ENCODE measurements at places on chromosomes 2 and 18. TPM values are rescaled to one million over a fixed set of nuclear protein-coding genes. Genes with fewer than 3 reads are reported as not detected.

GRCh38 chr2:230137902-230138539 is 69.3 kb upstream of the SLC16A14 start:
- no peaks in the 10 kb centered on the region for H3K27me3 ChIP-seq
- no peaks in the 10 kb centered on the region for H3K4me1 ChIP-seq
- H3K4me3 ChIP-seq = no peak overlapping the region
- DNase-seq = peak; percentile 50
- H3K27ac ChIP-seq = no peak overlapping the region
- H3K36me3 ChIP-seq = no peaks in the 10 kb centered on the region

GRCh38 chr2:6845312-6845711 is 20.4 kb downstream of the CMPK2 start:
- no peak overlapping the region for H3K4me3 ChIP-seq
- H3K4me1 ChIP-seq = no peaks in the 10 kb centered on the region
- DNase-seq = no peak
- peaks cover 39% of the 10 kb centered on the region for H3K36me3 ChIP-seq
- no peaks in the 10 kb centered on the region for H3K27me3 ChIP-seq

DNA sequence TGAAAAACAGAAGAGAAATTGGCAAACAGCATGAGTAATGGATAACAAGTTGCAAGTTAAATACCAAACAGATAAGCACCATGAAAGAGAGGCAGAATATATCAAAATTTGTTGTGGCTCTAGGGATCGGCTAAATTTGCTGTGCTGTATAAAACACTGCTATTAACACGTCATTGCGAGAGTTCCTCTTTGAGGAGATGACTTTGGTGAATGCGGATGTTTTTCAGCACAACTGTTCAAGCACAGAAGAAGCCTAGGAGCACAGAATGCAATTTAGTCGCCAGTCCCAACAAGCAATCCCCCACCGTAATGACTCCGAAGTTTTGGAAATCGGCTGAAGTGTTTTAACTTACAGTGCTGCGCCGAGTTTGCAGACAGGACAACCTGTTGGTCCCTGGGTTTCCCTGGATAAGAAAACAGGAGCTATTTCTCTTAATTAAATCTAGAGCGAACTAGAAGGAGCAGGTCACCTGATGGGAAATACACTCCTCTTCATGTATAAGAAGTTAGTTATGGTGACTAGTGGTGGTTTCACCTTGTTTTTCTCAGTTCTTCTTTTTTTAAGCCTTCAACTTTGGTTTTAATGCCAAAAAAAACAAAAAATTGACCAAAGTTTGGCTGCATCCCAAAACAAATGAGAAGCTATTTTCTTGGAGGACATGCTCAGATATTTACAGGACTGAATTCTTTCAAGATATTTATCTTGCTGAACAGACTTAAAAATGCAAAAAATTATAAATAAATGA is 454.1 kb upstream of the SALL3 start:
- DNase-seq = no peak
- H3K27ac ChIP-seq = no peak overlapping the region
- no peak overlapping the region for H3K4me3 ChIP-seq
- H3K4me1 ChIP-seq = peaks cover 3% of the 10 kb centered on the region
- no peaks in the 10 kb centered on the region for H3K27me3 ChIP-seq
- no peaks in the 10 kb centered on the region for H3K36me3 ChIP-seq

- DNase-seq = no peak
- no peaks in the 10 kb centered on the region for H3K36me3 ChIP-seq
- H3K27ac ChIP-seq = no peak overlapping the region
Measured at GRCh38 chr18:33849731-33850130, 271.7 kb downstream of the ASXL3 start.

DNA sequence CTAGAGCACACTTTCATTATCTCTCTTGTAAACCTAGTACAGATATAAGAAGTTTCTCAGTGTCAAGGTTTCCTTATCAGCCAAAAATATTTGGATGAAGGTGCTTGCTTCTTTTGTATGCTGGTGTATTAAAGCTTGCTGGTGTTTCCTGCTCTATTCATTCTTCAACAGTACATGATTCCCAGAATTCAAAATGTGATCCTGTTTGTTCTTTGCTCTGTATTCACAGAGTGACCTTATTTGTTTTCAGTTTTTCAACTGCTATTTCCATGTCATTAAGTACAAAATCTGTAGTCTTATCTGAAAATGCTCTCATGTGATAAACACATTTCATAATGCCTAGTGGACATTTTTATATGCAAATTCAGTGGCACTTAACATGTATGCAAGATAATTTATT is 1185.8 kb downstream of the SUCLG1 start:
- H3K36me3 ChIP-seq = no peaks in the 10 kb centered on the region
- H3K4me3 ChIP-seq = no peak overlapping the region
- no peak for DNase-seq
- no peaks in the 10 kb centered on the region for H3K27me3 ChIP-seq

- peak; percentile 84 for DNase-seq
- no peaks in the 10 kb centered on the region for H3K36me3 ChIP-seq
Measured at GRCh38 chr18:10230072-10230471, 224.4 kb upstream of the APCDD1 start.

GRCh38 chr2:171487803-171488259 is 34.4 kb upstream of the CYBRD1 start:
- H3K27me3 ChIP-seq = no peaks in the 10 kb centered on the region
- H3K36me3 ChIP-seq = no peaks in the 10 kb centered on the region
- H3K4me1 ChIP-seq = no peaks in the 10 kb centered on the region

DNA sequence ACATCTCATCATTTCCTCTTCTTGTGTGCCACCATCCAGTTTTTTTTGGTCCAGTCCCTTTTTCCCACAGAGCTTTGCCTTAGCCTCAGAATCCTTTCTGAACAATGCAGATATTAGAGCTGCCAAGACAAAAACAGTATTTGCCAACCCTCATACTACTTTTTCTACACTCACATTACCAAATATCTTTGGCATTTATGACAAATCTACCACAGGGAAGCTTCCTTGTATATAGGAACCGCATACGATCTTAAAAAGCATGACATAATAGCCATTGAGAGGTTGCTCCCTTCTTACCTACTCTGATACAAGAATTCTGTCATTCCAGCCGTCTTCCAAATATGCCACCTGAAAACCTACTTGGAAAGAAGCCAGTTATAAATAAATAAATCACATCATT is 9.4 kb downstream of the ZNF24 start:
- no peaks in the 10 kb centered on the region for H3K27me3 ChIP-seq
- peaks cover 59% of the 10 kb centered on the region for H3K36me3 ChIP-seq
- no peak overlapping the region for H3K4me3 ChIP-seq

- no peaks in the 10 kb centered on the region for H3K27me3 ChIP-seq
- H3K36me3 ChIP-seq = no peaks in the 10 kb centered on the region
- H3K4me1 ChIP-seq = peaks cover 28% of the 10 kb centered on the region
- no peak overlapping the region for H3K4me3 ChIP-seq
Measured at GRCh38 chr2:207469943-207470729, 59.6 kb upstream of the CREB1 start.

DNA sequence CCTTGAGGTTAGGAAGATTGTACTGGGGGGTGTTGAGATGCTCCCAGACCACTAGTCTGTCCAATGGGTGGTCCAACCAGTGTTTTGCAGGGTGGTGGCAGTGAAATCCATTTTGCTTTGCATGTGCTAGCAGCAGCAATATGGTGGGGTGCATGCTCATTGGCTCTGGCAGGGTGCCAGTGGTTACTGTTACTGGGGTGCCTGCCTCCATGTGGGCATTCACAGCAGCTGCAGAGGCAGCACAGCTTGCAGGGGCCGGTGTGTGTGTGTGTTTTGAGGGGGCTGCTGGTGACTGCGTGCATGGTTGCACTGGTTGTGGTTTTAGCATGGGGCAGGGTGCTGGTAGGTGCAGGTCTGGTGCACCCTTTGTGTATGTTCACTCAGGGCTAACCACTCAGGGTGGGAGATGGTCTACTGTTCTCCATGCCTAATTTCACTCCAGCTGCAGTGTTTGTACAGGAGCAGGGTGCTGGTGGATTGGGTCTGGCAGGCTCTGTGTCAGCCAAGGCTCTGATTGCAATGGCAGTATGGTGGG is 265.4 kb downstream of the NUP35 start:
- no peaks in the 10 kb centered on the region for H3K4me1 ChIP-seq
- H3K27ac ChIP-seq = no peak overlapping the region
- H3K36me3 ChIP-seq = no peaks in the 10 kb centered on the region
- no peak overlapping the region for H3K4me3 ChIP-seq
- H3K27me3 ChIP-seq = no peaks in the 10 kb centered on the region

DNA sequence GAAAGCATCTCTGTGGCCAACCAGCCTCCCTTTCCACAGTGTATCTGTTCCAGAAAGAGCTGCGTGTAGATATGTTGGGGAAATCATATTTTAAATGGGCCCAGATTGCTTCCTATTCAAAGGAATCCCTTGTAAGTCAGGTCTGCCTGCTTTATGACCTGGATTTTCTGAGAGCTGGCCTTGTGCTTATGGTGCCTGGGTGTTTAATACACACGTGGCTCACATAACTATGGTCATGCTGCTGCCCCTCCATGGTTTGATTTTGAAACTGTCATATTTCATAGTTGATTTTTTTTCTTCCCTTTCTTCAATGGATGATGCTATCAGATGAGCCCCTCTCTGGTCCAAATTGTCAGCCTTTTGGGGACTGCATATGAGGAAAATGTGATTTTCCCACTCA is 111.5 kb upstream of the CNGA3 start:
- H3K4me1 ChIP-seq = no peaks in the 10 kb centered on the region
- no peak overlapping the region for H3K27ac ChIP-seq
- no peaks in the 10 kb centered on the region for H3K36me3 ChIP-seq
- DNase-seq = no peak

DNA sequence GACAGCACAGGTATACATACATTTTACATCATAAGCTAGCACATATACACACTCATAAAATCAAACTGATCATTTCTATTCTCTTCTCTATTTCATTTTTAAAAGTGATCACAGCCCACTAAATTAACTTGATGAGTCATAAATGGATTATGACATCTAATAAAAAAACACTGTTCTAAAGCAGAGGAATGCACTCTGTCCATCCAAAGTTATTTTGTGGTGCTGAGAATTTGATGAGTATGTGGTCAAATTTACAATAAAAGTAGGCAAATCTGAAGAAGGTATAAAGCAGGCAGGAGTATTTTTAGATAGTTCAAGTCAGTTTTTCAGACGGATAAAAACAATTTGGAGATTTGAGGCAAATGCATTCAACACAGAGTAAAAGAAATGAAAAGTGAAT is 104.4 kb downstream of the NOL4 start:
- H3K4me3 ChIP-seq = no peak overlapping the region
- DNase-seq = no peak
- H3K27me3 ChIP-seq = no peaks in the 10 kb centered on the region

GRCh38 chr18:35201256-35201931 is 39.4 kb upstream of the ZNF397 start:
- no peaks in the 10 kb centered on the region for H3K27me3 ChIP-seq
- H3K27ac ChIP-seq = no peak overlapping the region
- no peak for DNase-seq

DNA sequence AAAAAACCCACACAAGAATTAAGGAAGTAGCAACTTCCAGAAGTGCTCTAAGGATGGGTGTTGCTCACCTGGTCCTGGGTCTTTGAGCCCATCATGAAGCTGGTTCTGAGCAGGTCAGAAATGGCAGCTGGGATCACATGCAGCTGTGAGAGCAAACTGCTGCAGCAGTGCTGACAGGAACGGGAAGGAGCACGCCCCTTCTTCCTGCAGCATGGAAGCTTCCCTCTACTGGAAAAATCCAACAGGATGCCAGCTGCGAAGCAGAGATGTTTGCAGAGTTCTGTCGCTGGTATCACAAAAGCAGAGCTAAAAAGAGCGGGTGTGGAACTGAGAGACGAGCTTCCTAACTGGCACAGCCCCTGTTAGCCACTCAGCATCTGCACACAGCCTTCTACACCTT is 33.7 kb downstream of the EIF4E2 start:
- peaks cover 40% of the 10 kb centered on the region for H3K36me3 ChIP-seq
- H3K4me1 ChIP-seq = peaks cover 12% of the 10 kb centered on the region
- DNase-seq = no peak
- no peaks in the 10 kb centered on the region for H3K27me3 ChIP-seq
- no peak overlapping the region for H3K27ac ChIP-seq

DNA sequence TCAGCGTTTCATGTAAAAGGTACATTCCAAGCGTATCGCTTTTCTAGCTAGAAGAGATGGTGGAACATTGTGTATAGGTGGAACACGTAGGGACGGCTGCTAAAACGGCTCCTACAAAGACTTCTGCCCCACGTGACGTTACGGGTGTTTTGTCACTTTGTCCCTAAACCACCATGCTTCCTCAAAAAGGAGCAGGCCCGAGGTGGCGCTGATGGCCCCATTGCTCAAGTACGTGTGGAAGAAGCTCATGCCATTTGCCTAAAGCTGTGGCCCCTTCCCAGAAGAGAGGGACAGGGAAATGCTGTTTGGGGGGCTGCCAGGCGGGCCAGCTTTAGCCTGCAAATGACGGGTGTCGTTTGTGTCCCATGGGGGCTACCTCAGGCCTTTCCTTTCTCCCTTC is 72.7 kb downstream of the TMEM247 start:
- peaks cover 100% of the 10 kb centered on the region for H3K4me1 ChIP-seq
- no peaks in the 10 kb centered on the region for H3K27me3 ChIP-seq
- no peak for DNase-seq
- no peak overlapping the region for H3K4me3 ChIP-seq
- peak overlapping the region; percentile 77 for H3K27ac ChIP-seq

DNA sequence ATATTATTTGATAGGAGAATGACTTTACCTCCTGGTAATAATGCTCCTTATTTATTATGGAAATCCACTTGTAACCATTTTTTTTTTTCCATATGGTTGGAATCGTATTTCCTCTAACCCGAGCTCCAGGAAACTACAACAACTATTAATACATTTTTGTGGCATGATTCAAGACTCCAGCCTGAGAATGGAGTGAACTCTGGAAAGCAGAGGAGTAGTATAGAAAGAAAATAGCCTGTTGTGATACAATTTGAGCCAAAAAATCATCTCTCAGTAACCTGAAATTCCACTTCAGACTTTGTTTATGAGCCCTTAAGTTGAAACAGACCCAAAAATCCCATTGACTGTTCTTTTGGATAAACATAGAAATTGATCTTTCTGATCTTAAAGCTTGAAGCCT is 921.1 kb downstream of the SOCS6 start:
- H3K4me3 ChIP-seq = no peak overlapping the region
- H3K4me1 ChIP-seq = no peaks in the 10 kb centered on the region
- no peaks in the 10 kb centered on the region for H3K27me3 ChIP-seq
- no peaks in the 10 kb centered on the region for H3K36me3 ChIP-seq
- no peak overlapping the region for H3K27ac ChIP-seq
- DNase-seq = no peak

DNA sequence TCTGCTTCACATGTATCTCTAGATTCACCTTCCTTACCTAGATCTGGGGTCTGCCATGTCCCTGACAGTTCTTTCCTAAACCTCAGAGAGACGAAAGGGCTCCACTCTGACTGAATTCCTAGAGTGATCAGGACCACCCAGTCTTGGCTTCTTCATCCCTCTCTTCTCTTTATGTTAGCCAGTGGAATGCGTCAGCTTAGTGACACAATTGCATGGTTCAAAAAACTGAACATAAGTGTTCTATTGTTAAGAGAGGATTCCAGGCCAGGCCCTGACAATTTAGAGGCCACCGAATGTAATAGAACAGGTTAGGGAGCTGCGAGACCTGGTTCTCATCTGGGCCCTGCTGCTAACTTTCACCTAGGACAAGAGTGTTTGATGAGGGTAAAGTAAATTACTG is 10.0 kb downstream of the PRELID3A start:
- H3K27ac ChIP-seq = no peak overlapping the region
- no peak overlapping the region for H3K4me3 ChIP-seq
- no peaks in the 10 kb centered on the region for H3K27me3 ChIP-seq
- H3K36me3 ChIP-seq = no peaks in the 10 kb centered on the region

GRCh38 chr2:42937171-42937875 is 144.9 kb upstream of the HAAO start:
- H3K4me3 ChIP-seq = no peak overlapping the region
- peaks cover 58% of the 10 kb centered on the region for H3K4me1 ChIP-seq
- H3K27ac ChIP-seq = peak overlapping the region; percentile 7
- no peak for DNase-seq

UPP2 gene
- total RNA-seq = not detected

MAT2A gene
- 76.3 TPM for total RNA-seq

PRADC1 gene
- 31.6 TPM for total RNA-seq

MC4R gene
- 1.4 TPM for total RNA-seq

FRZB gene
- 46.9 TPM for total RNA-seq

MXD1 gene
- total RNA-seq = 21.2 TPM

Measured in esophagus muscularis mucosa (tissue), 4 donors.